Glutamatergic neuron (in vitro differentiated cells): ENCODE measurements at places on chromosomes 13 and 19. TPM values are rescaled to one million over a fixed set of nuclear protein-coding genes. Genes with fewer than 3 reads are reported as not detected.

DNA sequence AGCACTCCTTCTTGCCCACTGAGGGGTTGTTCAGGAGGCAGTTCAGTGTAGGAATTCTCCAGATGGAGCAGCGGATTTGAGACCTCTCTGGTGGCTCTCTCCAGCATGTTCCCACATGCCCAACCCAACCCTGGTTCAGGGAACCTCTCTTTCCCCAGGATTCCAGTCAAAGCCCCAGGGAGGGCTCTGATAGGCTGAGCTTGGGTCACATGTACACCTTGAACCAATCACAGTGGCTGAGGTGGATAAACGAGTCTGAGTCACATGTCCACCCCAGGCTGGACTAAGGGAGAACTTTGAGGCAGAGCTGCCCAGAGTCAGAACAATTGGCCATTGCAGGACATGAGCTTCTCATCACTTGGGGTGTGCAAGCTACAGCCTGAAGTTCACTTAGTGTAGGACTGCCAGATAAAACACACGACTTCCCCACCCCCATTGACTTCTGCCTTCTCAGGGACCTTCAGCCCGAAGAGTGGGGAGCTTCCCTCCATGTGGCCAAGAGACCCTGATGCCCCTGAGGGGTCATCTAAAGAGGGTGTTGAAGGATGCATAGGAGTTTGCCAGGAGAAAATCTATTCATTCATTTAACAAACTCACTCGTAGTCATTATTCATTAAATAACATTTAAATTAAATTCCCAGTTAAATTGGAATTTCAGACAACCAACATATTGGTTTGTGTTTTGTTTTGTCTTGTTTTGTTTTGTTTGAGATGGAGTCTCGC is 4.0 kb upstream of the MAST3 start:
- no peak for DNase-seq

DNA sequence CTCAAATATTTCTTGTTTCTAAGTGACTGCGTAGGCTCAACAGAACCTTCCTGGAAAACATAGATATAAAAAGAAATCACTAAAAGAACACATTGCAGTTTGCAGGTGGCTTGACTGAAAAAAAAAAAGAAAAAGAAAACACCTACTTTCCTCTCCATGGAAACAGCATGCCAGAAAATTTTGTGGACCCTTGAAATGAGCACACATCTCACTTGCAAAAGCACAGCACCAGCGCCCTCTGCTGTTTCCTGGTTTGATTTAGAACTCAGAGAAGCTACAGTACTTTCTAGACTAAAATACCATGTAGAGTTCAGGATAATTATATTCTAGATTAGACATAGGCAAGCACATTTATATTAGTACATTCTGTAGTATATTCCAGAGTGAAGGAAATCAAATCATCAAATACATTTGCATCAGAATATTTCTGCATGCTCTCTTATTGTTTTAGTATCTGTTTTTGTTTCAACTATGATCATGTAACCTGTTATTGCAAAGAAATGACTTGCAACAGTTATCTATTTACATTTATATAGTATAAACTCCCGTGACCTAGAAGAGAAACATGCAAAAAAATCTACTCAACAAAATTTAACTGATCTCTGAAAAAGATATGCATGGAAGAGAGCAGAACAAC is 22.3 kb upstream of the XPO4 start:
- peak; percentile 87 for DNase-seq

GRCh38 chr19:1748115-1748872 is 5.0 kb upstream of the ONECUT3 start:
- no peak for DNase-seq

GRCh38 chr13:83824560-83824959 is 57.7 kb downstream of the SLITRK1 start:
- DNase-seq: no peak

DNA sequence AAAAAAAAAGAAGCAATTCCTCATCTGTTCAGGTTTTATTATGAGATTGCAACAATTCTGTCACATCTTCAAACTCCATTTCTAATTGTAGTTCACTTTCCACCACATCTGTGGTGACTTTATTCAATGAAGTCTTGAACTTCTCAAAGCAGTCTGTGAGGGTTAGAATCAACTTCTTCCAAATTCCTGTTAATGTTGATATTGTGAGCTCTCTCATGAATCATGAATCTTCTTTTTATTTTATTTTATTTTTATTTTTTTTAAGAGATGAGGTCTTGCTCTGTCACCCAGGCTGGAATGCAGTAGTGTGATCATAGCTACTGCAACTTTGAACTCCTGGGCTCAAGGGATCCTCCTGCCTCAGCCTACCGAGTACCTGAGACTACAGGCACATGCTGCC is 19.6 kb downstream of the ARHGAP35 start:
- no peak for DNase-seq

- no peak for DNase-seq
Observed at GRCh38 chr13:44206434-44206833, 167.2 kb upstream of the SERP2 start.

- no peak for DNase-seq
Observed at GRCh38 chr13:100714478-100714877, 39.9 kb upstream of the TMTC4 start.

DNA sequence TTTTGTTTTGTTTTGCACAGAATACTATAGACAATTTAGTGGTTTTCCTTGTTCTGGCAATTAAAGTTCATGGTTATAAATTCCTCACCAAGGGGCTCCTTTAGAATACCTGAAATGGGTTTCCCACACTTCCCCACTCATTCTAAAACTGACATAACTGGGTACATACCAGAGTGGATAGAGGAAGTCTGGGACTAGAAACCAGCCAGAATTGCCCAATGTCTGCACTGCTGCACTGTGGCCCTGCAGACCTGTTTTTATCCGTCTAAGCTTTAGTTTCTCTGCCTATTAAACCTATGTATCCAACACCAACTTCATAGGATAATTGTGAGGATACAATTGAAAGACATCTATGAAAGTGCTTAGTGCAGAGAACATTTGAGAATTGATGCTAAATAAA is 498.6 kb downstream of the KCTD12 start:
- DNase-seq: no peak

DNA sequence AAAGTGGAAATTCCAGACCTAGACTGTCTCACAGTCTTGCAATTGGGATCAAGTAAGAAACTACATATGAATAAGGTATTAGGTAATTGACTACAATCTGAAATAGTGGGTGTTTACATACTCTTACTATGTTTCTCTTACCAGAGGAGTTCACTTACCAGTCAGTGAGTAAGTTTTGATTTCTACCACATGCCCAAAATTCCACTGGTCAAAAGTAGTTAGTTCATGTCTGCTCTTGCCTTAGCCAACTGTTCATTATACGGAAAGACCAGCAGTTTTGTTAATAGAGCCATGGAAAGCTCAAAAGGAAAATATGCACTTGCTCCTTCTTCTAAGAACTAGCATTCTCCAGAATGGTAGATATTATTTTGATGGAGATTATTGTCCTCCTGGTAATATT is 490.8 kb downstream of the RFC3 start:
- DNase-seq: no peak

GRCh38 chr19:27741236-27741635 is 1471.7 kb downstream of the UQCRFS1 start:
- DNase-seq: no peak

The CCDC122 gene
- total RNA-seq: 5.3 TPM

The DHPS gene
- 116 TPM for total RNA-seq

The ZNF728 gene
- not detected for total RNA-seq

The ETV2 gene
- 1.3 TPM for total RNA-seq

The SAE1 gene
- 79.9 TPM for total RNA-seq

The ZNF536 gene
- total RNA-seq: 24.9 TPM

The SRRM5 gene
- total RNA-seq: 0.51 TPM
